ENCODE measurements at places on chromosomes 13 and 19. TPM values are rescaled to one million over a fixed set of nuclear protein-coding genes. Genes with fewer than 3 reads are reported as not detected.

The PLK5 gene
- 0.20 TPM for polyA plus RNA-seq

GRCh38 chr19:40933025-40933424 is 51.0 kb upstream of the CYP2A7 start:
- DNase-seq = no peak

DNA sequence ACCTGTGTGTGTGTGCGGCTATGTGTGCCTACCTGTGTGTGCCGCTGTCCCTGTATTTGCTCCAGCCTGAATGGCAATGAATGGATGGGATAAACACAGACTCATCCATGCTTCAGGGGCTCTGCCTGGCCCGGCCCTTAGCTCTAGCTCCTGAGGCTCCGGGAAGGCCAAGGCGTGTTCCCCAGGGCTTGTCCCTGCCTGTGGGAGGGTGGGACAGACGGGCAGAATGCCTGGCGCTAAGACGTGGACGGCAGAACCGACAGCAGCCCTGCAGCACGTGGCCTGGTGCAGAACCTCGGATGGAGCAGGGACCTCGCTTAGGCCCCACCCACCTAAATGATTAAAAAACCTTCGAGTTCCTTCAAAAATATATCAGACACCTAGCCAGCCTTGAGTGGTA is 57.8 kb upstream of the C13orf46 start:
- DNase-seq = no peak

- no peak for DNase-seq
Measured at GRCh38 chr19:41810301-41810700, 13.9 kb downstream of the CEACAM3 start.

GRCh38 chr19:43467730-43468129 is 2.3 kb upstream of the LYPD3 start:
- DNase-seq = no peak

DNA sequence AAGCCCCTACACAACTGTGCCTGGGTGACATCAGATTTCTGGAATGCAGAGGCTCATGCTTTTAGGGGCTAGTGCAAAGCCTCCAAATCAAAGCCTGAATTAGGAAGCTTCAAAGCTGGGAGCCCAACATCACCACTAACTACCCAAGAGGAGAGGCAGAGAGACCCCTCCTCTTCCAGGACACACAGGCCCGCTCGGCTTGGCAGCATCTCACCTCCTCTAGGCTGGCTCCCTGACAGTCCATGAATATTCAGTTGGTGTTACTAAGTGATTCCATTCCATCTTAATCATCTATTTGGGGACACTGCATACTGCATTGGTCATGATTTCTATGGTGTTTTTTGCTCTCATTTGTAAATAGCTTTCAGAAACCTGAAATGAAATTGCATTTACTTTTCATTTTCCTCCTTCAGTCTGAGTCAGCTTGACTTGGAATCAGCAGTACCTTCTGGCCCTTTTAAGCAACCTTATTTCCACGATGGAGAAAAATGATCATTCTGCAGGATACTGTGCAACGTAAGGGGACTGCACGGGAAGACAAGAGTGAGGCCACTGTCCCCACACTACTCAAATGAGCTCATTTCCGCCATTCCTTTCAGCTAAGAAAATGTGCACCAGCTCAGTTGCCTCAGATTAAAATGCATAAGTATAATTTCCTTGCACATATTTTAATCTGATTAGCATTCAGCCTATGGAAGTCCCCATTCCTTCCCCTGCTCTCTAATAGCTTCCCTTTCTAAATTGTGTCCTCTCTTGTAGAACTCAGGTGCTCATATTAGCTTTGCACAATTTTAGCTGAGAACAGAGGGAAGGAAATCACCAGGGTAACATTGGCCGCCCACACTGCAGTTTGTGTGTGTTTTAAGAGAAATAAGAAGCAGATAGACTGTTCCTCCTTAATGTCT is 219.9 kb downstream of the RFC3 start:
- DNase-seq = no peak

DNA sequence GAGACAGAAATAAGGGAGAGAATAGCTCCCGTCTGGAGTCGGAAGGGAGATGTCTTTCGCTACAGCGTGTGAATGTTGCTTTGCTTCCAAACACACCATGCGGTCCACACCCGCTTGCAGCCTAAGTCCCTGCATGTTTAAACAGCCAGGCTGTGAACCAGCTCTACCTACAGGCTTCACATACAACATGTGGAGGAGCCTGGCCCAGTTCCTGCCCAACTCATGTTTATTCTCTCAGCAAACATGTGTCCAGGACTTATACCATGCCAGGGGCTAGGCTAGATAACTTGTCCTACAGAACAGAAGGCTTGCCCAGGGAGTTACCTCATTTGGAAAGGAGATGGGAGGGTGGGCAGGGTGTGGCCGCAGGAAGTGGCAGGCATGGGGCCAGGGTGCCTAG is 181.5 kb downstream of the FOXO1 start:
- no peak for DNase-seq

- peak; percentile 55 for DNase-seq
Measured at GRCh38 chr13:29227576-29227975, 367.9 kb downstream of the SLC7A1 start.

Data from forelimb muscle (tissue), 1 donor.